ENCODE measurements at places on chromosomes 12 and 14.

DNA sequence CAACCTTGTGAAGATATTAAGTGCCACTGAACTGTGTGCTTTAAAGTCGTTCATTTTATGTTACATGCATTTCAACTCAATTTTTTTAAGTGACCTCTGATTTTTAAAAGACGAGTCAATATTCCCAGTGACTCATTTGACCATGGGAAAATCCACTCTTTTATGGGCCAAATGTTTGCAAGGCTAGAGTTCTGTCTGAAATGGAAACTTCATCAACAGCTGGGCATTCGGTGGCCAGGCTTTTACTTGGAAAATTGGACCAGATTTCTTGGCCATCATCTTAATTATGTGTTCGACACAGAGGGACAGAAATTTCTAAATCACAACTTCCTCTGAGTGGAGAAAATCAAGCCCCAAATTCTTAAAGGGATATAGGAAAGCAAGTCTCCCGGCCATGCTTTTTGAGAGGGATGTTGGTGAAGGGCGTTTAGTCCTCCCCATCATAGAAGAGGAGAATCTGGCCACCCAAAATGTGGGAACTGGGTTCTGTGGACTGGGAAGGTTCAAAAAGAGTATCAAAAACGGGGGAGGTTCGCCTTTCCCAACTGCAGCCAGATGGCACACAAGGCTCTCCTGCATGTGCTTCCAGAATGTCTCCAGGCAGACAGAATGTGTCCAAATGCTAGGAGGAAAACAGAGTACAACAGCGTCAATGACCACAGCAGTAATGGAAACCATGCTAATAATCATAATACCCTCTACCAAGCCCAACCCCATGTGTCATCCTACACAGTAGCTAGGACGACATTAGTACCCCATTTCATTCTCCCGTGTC lies 40.9 kb upstream of the FZD10 start:
- no peak for DNase-seq

DNA sequence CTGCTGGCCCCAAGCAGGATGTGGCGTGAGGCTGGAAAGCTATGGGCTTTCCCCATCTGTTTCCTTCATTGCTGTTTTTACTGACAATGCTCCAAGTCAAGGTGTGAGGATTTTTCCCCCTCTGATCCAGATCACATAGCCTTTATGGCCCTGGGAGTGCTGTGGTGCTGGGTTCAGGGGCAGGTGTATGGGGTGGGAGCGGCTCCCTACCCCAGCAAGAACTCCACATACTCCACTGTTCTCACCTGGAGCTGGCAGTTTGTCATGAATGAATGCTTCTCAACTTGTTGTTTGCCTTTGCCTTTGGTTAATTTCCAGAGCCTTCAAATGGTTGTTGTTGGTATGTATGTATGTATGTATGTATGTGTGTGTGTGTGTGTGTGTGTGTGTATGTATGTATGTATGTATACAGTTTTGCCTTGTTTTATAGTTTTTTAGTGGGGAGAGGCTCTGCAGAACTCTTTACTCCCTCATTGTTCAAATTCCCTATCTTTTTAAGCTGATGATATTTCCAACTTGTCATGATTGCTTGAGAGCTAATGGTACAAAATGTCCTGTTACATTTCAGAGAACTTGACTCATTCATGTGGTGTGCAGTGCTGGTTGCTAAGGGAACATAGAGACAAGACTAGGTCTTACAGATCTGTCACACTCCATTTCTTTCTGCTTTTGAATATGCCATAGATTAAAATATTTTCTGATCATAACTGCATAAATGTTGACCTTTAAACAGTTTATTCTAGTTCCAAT lies 36.6 kb upstream of the ASPG start:
- no peak for DNase-seq

DNA sequence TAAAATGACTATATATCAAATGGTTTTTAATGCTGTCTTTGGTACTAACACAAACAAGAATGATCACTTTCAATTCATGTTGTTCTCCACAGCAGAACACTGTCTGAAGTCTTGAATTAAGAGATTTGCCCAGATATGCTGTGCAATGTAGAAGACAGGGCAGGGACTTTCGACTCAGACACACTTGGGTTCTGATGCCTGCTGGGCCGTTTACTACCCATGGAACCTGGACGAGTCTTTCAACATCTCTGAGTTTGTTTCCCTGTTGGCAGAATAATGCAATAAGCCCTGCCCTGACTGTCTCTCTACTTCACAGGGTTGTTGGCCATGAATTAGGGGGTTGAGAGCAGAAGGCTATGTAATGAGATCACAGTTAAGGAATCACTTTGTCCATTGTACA lies 162.6 kb upstream of the TMPO start:
- DNase-seq = no peak

DNA sequence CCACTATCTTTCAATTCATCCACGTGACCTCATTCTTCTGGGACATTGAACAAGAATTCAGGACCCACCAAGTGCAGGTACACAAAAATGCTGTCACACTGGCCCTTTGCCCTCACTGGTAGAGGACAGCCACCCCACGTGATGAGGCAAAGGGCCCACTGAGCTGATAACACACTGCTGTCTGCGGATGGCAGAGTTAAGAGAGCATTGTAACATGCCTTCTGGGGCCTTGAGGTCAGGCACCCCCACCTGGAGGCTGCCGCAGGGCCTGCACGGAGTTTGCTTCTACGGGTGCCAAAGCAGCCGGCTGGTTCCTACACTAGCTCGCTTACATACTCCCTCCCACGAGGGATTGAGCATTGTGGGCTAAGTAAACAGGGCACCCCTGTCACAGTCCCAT lies 101.0 kb downstream of the LRIG3 start:
- DNase-seq = no peak

DNA sequence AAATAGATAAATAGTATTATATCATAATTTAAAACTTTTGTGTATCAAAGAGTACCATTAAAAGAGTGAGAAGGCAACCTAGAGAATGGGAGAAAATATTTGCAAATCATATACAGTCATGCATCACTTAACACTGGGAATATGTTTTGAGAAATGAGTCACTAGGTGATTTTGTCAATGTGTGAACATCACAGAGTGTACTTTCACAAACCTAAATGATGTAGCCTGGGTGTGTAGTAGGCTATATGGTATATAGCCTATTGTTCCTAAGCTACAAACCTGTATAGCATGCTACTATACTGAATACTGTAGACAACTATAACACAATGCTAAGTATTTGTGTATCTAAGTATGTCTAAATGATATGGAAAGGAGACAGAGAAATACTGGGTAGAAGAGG lies 48.0 kb upstream of the ARID2 start:
- DNase-seq = no peak

DNA sequence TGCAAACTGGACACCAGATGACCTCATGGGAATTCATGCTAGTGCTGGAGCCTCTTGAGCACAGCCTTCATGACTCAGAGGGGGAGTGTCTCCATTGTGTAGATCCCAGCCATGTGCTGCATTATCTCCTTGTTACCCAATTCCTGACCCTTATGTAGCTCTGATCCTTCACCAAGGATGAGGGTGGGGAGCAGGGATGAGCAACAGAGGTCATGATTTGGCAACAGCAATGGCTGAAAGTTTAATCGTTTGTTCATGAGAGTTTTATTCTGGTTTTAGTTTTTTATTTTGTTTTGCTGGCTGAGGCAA lies 9.5 kb upstream of the BDKRB1 start:
- no peak for DNase-seq

DNA sequence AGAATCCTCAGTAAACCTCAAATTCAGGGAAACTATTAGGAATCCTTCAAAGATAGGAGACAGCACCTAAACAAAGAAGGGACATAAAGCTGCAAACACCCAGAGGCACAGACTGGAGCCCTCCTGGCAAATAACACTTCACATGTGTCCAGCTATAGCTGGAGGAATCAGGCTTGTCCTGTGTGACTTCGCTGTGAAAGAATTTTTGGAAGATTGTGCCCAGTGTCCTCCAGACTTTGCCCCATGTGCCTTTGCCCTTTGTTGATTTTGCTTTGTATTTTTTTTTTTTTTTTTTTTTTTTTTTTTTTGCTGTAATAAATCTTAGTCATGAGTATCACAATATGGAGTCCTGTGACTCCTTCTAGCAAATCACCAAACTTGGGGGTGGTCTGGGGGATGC lies 136.8 kb downstream of the KCNH5 start:
- DNase-seq = no peak
